ENCODE measurements at places on chromosomes 1 and 21.

- DNase-seq: no peak
Observed at GRCh38 chr1:84170171-84170570, 26.1 kb downstream of the PRKACB start.

DNA sequence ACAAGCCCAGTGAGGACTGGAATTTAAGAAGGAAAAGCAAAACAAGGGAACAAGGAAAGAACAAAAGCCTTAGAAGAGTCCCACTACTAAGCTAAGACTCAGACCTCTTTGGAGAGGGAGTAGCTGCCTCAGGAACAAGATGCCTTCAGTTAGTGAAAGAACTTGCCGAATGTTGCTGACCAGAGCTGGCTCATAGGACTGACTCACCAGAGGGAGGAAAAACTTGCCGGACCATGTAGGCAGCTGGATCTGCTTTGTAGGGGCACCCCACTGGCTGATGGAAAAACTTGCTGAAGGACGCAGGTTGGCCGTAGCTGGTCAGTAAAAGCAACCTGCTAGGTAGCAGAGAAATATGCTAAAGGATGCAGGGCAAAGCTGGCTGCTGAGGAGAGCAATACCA lies 15.3 kb upstream of the ZSWIM5 start:
- no peak for DNase-seq

DNA sequence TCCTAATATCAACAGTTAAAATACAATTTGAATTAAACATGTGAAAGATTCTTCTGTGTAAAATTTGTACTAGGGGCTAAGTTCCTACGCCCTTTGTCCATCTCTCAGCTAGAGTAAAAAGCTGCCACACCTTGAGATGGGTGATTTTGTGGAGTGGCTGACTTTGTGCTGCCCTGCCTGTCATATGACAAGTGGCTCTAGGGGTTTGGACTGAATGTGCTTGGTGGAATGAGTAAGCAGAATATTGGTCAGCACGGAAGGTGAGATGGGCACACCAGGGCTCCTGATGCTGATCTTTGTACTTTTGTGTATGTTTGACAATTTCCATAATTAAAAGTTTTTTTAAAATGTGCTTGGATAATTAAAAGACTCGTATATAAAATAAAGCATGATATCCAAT lies 133.6 kb upstream of the SLC45A1 start:
- no peak for DNase-seq

DNA sequence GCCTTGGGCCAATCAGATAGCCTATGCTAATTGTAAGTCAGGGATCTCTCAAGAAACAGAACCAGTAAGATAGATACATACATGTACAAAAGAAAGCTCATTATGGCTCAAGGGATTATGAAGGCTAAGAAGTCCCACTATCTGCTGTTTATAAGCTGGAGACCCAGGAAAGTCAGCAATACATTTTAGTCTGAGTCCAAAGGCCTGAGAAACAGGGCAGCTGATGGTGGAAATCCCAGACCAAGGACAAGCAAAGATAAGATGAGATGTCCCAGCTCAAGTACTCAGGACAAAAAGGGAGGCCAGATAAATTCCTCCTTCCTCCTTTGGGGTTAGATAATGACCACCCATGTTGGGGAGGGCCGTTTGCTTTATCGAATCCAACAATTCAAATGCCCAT lies 269.9 kb downstream of the AJAP1 start:
- no peak for DNase-seq

GRCh38 chr1:25927521-25928265 lies 21.5 kb upstream of the STMN1 start:
- DNase-seq: no peak

DNA sequence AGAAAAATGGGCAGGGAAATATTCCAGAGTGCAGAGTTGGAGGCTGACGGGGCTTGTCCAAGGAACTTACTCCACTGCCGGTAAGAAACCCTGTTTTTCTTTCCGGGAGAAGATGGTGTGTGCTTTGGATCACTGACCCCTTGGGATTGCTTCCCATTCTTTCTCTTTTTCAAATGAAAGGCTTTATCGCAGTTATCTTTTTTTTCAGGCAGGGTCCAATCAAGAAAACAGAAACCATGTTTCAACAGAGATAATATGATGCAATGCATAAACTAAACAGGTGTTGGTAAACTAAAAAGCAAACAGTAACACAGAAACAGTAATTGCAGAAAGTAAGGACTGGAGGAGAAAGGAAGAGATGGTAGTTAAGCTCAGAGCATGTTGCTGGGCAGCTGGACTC lies 145.1 kb downstream of the LYPLAL1 start:
- DNase-seq: no peak

DNA sequence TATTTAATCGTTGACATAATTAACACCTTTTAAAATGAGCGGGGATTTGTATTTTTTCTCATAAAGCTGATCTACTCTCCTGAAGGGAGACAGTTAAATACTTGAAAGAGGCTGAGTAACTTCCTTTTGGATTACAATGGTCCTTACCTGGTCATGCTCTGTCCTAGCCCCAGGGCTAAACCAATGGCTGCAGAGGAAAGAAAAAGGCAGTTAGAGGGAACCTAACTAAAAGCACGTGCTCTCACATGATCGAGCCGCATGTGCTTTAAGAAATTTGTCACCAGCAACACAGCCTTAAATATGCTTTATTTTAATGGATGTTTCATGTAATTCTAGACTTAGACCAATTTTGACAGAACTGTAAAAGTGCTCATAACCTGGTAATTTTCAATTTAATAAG lies 132.7 kb downstream of the GPATCH2 start:
- DNase-seq: no peak

DNA sequence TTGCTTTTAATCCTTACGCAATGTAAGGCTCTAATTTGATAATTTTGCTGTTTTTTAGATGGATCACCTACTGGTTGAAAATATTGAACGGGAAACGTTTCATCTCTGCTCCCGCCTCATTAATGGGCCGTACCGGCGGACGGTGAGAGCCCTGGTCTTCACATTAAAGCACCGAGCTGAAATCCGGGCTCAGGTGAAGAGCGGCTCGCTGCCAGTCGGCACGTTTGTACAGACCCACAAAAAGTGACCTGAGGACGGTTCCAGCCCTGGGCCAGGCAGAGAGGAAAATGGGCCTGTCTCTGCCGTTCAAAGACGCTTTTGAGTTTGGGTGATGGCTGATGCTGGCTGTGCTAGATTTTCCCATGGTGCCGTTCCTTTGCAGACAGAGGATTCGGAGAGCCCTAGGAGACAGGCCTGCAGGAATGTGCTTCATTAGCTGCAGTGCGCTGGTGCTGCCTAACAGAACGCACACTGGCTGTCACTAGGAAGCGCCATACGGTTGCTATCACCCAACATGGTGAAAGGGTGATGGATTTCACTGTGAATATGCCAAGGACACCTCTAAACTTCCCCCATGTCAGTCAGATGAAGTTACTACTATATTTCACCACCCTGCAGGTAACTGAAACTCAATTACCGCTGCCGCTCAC lies 42.9 kb downstream of the TCEANC2 start:
- DNase-seq: no peak

DNA sequence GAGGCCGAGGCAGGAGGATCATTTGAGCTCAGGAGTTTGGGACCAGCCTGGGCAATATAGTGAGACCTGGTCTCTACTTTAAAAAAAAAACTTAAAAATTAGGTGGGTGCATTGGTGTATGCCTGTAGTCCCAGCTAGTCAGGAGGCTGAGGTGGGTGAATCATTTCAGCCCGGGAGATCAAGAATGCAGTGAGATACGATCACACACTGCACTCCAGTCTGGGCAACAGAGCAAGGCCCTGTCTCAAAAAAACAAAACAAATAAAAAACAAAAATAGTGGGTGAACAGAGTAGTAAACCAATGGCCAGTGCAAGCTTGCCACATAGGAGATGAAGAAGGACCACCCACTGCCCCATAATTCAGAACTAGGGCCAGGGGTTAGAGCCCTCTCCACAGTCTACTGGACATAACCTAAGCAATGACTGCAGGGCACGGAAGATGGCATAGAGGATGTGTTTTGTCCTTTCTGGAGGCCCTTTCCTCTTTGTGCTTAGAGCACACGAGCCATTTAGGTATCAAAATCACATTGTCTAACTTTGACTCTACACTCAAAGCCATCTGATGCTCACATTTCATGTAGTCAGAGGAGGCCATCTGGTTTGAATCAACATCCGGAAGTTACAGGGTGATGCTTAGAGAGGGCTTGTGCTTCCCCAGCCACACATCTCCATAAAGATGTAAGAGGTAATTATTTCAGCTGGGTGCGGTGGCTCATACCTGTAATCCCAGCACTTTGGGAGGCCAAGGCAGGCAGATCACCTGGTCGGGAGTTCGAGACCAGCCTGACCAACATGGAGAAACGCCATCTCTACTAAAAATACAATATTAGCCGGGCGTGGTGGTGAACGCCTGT lies 12.6 kb downstream of the CD2 start:
- DNase-seq: peak; percentile 66

DNA sequence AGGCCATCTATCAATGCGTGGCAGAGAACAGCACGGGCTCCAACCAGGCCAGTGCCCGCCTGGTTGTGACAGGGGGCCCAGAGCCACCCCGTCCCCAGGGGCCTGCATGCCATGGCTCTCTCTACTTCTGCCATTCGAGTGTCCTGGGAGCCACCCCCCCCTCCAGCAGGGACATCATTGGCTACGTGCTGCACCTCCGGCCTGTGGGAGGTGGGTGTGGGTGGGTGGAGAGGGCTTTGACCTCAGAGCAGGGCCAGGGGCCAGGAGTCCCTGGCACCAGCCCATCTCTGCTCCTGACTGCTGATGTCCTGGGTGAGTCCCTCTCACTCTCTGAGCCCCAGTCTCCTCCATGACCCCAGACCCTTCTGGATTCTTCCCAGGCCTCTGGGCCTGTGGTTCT lies 25.3 kb downstream of the SLC27A3 start:
- no peak for DNase-seq

GRCh38 chr1:55768327-55768952 lies 553.3 kb upstream of the USP24 start:
- DNase-seq: no peak

DNA sequence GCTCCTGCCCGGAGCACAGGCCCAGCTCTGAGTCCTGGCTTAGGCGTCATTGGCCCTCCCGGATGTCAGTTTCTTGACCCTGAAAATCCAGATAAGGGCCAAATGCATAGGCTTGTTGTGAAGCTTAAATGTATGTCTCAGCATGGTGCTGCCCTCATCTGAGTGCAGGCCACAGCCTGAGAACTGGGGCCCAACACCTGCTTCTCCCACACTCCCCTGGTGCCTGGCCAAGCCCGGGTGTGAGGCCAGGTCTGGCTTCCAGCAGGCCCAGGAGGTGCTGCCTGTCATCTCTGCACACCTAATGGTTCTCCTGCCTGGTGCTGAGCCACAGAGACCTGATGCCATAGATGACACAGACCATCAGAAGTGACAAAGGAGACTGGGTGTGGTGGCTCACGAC lies 14.0 kb downstream of the MX2 start:
- no peak for DNase-seq

DNA sequence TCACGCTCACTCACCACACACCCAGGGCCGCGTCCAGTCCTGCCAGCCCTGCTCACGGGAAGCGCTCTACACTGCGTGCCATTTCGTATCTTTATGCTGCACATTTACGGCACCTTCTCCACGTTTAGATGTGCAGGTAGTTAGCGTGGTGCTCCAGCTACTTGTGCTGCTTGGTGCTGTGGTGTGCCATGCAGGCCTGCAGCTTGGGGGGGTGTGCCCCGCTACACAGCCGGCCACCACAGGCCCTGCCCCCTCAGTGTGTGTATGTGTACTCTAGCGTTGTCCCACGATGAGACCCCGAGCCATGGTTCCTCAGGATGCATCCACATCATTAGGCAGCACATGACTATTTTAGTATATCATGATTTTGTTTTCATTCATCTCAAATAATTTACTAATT lies 38.3 kb downstream of the SNAP47 start:
- DNase-seq: no peak

DNA sequence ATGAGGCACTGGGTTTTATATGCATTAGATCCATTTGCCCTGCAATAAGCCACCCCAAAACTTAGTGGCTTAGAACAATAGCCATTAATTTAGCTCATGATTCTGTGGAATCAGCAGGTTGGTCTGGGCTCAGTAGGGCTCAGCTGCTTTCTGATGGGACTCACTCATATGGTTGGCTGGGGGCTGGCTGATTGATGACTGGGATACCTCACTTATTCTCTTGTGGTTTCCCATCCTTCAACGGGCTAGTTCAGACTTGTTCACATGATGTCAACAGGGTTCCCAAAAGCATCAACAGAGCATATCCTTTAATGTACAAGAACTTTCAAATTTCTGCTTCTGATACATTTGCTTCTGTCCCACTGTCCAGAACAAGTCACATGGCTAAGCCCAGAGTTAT lies 43.2 kb downstream of the DNM3 start:
- DNase-seq: no peak
